Activated CD4-positive, alpha-beta T cell treated with anti-CD3 and anti-CD28 coated beads, Interleukin-2, amount 10 ng/mL, durations not matched to agents 7 days and 5 days (primary cell): ENCODE measurements at places on chromosomes 12 and 14. TPM values are rescaled to one million over a fixed set of nuclear protein-coding genes. Genes with fewer than 3 reads are reported as not detected.

GRCh38 chr14:68228656-68229055 lies 409.1 kb downstream of the RAD51B start:
- peaks cover 8% of the 10 kb centered on the region for H3K4me1 ChIP-seq
- H3K4me3 ChIP-seq = no peak overlapping the region
- H3K27ac ChIP-seq = no peak overlapping the region
- no peaks in the 10 kb centered on the region for H3K27me3 ChIP-seq

GRCh38 chr14:72975770-72976169 lies 49.5 kb downstream of the DCAF4 start:
- H3K4me3 ChIP-seq = no peak overlapping the region
- no peaks in the 10 kb centered on the region for H3K27me3 ChIP-seq
- peak; percentile 10 for DNase-seq
- no peak overlapping the region for H3K27ac ChIP-seq
- H3K4me1 ChIP-seq = no peaks in the 10 kb centered on the region

GRCh38 chr14:94598816-94599655 lies 13.2 kb upstream of the SERPINA3 start:
- no peaks in the 10 kb centered on the region for H3K4me1 ChIP-seq
- H3K36me3 ChIP-seq = no peaks in the 10 kb centered on the region
- H3K27me3 ChIP-seq = no peaks in the 10 kb centered on the region
- no peak overlapping the region for H3K27ac ChIP-seq
- no peak overlapping the region for H3K4me3 ChIP-seq

Gene SLCO1B1
- total RNA-seq = not detected

GRCh38 chr12:3168223-3169221 lies 91.3 kb downstream of the TSPAN9 start:
- H3K4me1 ChIP-seq = no peaks in the 10 kb centered on the region
- DNase-seq = no peak
- peaks cover 4% of the 10 kb centered on the region for H3K27me3 ChIP-seq
- no peak overlapping the region for H3K4me3 ChIP-seq
- no peaks in the 10 kb centered on the region for H3K36me3 ChIP-seq

Gene GZMB
- 105 TPM for total RNA-seq

DNA sequence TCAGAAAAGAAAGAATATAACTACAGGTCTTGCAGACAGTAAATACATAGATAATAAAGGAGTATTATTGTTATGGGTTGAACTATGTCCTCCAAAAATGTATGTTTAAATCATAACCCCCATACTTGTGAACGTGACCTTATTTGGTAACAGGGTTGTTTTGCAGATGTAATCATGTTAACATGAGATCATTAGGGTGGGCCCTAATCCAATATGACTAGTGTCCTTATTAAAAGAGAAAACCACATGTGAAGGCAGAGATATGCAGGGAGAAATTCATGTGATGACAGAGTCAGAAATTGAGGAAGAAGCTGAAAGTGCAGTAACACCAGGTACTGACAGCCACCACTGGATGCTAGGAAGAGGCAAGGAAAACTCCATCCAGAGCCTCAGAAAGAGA lies 29.0 kb downstream of the MAGOHB start:
- no peak overlapping the region for H3K4me3 ChIP-seq
- H3K27me3 ChIP-seq = no peaks in the 10 kb centered on the region
- peaks cover 26% of the 10 kb centered on the region for H3K36me3 ChIP-seq
- H3K27ac ChIP-seq = no peak overlapping the region

- no peak overlapping the region for H3K27ac ChIP-seq
- no peak for DNase-seq
- peaks cover 3% of the 10 kb centered on the region for H3K4me1 ChIP-seq
These were observed 858.2 kb downstream of the VRK1 start for GRCh38 chr14:97655169-97655948.

DNA sequence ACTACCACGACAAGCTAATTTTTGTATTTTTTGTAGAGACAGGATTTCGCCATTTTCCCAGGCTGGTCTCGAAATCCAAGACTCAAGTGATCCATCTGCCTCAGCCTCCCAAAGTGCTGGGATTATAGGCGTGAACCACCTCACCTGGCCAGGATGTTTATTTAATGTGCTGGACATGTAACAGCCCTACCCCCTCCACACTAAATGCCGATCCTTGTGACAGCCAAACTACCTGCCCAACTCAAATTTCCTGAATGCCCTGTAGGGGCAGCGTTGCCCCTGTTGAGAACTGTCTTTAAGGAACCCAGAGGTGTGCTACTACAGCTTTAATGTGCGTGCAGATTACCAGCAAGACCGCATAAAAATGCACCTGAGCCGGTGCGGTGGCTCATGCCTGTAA lies 48.1 kb downstream of the KCNK13 start:
- H3K4me1 ChIP-seq = no peaks in the 10 kb centered on the region
- no peak for DNase-seq
- H3K36me3 ChIP-seq = no peaks in the 10 kb centered on the region
- H3K27ac ChIP-seq = no peak overlapping the region
- peaks cover 12% of the 10 kb centered on the region for H3K27me3 ChIP-seq
- H3K4me3 ChIP-seq = no peak overlapping the region

Gene RAD9B
- 0.87 TPM for total RNA-seq

DNA sequence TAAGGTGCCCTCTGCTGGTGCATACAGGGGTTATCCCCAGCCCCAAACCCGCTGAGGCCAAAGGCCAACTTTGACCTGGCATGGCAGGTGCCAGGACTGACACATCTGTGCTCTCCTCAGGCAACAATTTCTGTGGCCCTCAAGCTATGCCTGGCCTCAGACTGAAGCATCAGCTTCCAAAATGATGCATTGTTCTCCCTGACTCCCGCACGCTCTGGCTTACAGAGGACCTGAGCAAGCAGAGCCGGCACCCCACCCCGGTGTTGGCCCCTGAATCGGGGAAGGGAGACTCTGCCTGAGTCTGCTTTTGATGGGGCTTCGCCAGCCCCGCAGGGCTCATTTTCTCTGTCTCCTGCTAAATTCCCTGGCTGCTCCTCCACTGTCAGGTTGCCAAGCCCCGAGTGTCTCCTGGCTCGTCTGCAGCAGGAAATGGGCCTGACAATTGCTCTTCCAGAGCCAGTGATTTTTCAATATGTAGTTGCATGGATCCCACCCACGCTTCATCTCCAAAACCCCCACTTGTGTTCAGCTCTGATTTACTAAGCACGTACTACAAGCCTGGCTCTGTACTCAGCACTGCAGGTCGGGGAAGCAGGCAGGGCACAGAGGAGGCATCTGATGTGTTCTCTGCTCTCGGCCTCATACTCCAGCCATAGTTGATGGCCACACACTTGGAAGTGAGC lies 126.1 kb downstream of the SLC38A6 start:
- H3K4me3 ChIP-seq = no peak overlapping the region
- peaks cover 19% of the 10 kb centered on the region for H3K4me1 ChIP-seq
- no peak for DNase-seq
- peaks cover 1% of the 10 kb centered on the region for H3K27me3 ChIP-seq
- no peak overlapping the region for H3K27ac ChIP-seq
- H3K36me3 ChIP-seq = no peaks in the 10 kb centered on the region

GRCh38 chr12:53252349-53252916 lies 15.7 kb upstream of the ESPL1 start:
- DNase-seq = no peak
- peaks cover 27% of the 10 kb centered on the region for H3K36me3 ChIP-seq
- no peaks in the 10 kb centered on the region for H3K27me3 ChIP-seq
- H3K4me1 ChIP-seq = peaks cover 47% of the 10 kb centered on the region
- peak overlapping the region; percentile 94 for H3K27ac ChIP-seq

GRCh38 chr12:40222247-40222646 lies 2.5 kb upstream of the LRRK2 start:
- peaks cover 43% of the 10 kb centered on the region for H3K27me3 ChIP-seq
- no peak overlapping the region for H3K4me3 ChIP-seq
- no peak for DNase-seq
- peaks cover 10% of the 10 kb centered on the region for H3K4me1 ChIP-seq

Gene PLEKHH1
- total RNA-seq = 0.50 TPM

DNA sequence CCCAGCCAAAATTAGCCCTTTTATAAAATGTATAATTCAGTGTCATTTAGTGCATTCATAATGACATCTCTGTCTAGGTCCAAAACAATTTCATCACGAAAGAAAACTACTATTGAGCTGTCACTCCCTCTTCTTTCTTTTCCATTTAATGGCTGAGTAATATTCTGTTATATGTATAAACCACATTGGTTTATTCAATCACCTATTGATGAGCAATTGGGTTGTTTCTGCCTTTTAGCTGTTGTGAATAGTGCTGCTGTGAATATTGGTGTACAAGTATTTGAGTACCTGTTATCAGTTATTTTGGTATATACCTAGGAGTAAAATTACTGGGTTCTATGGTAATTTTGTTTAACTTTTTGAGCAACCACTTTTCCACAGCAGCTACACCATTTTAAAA lies 7.2 kb downstream of the DNM1L start:
- no peak for DNase-seq
- H3K27me3 ChIP-seq = no peaks in the 10 kb centered on the region
- H3K4me3 ChIP-seq = no peak overlapping the region

Gene ANO2
- not detected for total RNA-seq

Gene SPX
- 0.12 TPM for total RNA-seq

DNA sequence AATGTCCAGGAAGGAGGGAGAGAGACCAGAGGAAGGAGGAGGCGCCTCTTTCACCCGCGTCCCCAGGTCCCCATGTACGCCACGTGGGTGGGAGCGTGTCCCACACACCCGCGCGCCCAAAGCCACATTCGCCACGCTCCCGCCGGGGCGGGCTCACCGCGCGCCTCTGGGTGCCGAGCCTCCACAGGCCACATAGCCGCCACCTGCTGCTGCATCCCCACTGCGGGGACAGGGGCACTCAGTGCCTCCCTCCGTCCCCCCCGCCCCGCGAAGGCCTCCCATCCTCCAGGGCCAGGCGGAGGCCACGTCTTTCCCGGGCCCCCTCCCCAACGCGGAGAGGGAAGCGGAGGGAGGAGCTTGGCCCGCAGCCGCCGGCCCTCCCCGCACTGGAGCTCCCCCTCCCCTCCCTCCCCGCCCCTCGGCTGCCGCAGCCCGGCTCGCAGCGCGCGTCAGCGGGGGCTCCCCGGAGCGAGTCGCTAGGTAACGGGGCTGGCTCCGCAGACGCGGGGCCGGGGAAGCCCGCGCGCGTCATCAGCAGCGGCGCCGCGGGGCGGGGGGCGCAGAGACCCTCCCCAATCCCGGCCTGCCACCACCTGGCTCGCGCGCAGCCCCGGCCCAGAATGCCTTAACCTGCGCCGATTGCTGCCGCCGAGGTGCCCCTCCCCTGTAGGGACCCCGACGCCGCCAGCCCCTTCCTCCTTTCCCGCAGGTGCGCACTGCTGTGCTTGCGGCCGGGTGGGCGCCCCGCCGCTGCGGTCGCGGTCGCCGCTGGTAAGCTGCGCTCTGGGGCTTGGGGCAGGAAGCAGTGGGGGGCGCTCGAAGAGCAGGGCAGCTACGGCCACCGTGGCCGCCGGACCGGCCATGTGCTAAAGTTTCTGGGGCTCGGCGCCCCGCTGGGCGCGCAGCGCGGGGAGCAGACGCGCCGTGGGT lies 536 bp upstream of the TUNAR start:
- no peaks in the 10 kb centered on the region for H3K4me1 ChIP-seq
- H3K27ac ChIP-seq = no peak overlapping the region
- H3K36me3 ChIP-seq = no peaks in the 10 kb centered on the region
- peaks cover 45% of the 10 kb centered on the region for H3K27me3 ChIP-seq

Gene DYRK4
- total RNA-seq = 29.5 TPM

DNA sequence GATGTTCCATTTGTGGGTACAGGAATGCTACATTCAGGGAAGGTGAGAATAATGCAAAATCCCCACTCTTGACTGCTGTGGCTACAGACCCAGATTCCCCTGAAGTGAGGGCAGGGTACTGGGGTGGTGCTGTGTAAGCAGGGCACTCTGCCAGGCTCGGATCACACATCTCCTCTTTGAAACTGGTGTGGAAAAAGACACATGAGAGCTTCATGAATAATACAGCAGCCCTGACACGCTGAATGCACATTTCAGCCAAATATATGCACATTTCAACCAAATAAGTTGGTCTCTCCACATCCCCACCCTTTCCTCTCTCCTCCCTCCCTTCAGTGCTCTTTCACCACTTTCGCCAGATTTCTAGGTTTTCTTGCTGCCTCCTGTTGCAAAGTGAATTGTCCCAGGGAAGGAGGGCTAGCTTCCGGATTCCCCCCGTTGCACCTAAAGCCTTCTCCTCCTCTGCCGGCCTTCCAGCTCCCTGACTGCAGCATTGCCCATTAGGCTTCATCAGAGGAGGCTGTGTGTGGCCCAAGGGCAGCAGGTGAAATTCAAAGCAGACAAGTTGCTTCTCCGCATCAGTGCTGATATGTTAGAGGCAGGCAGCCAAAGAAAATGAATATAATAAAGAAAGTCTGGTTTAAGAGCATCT lies 118.2 kb upstream of the TMCC3 start:
- no peak overlapping the region for H3K4me3 ChIP-seq
- peaks cover 4% of the 10 kb centered on the region for H3K4me1 ChIP-seq
- DNase-seq = no peak
- peaks cover 19% of the 10 kb centered on the region for H3K27me3 ChIP-seq
- H3K27ac ChIP-seq = no peak overlapping the region
- H3K36me3 ChIP-seq = no peaks in the 10 kb centered on the region

Gene RNASE1
- total RNA-seq = not detected

GRCh38 chr12:56699020-56699661 lies 11.1 kb upstream of the PTGES3 start:
- peaks cover 10% of the 10 kb centered on the region for H3K4me1 ChIP-seq
- H3K36me3 ChIP-seq = no peaks in the 10 kb centered on the region
- no peaks in the 10 kb centered on the region for H3K27me3 ChIP-seq
- DNase-seq = no peak
- H3K27ac ChIP-seq = no peak overlapping the region
